Psoas muscle (tissue), 8 donors: ENCODE measurements at places on chromosomes 7 and 10. TPM values are rescaled to one million over a fixed set of nuclear protein-coding genes. Genes with fewer than 3 reads are reported as not detected.

DNA sequence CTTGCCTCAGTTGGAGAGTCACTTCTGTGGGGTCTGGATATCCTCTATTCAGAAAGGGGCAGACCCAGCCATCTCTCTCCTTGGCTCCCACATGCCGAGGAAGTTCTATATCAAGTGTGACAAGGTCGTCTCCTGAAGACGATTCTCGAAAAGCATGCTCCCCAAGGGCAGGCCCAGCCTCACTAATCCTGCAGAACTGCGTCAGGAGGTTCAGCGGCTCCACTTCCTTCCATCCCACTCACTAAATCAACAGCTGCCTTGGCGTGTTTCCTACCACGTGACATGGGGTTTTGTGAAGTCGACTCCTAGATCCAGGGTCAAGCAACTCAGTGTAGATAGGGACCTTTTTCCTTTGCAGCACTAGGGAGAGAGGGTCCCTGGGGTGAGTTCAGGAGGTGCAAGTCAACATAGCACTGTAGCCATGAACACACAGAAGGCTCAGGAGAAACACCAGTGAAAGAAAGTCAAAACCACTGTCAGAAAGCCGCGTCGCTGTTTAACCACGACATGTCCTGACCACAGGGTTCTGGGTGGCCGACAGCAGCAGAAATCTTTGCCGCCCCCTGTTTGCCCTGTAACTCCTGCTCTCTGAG lies 156.4 kb downstream of the PRPF18 start:
- peaks cover 4% of the 10 kb centered on the region for H3K36me3 ChIP-seq
- H3K4me3 ChIP-seq: no peak overlapping the region
- no peak for DNase-seq

The WDR86 gene
- total RNA-seq: 0.29 TPM

DNA sequence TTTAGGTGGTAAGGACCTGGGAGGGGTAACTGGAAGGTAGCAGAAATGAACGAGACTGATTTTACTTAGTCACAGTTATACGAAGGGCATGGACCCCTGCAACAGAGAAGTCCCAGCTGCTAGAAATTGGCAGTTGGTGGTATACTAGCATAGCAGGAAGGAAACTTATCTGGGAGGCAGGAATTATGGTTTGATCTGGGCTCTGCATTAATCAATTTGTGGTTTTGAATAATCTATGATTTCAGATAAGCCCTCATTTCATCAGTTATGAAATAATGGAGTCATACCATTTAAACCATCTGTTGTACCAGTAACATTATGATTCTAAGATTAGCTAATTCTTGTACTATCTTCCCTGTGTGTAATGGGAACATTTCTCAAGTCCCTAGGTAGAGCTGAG lies 54.0 kb upstream of the TMEM229A start:
- H3K27me3 ChIP-seq: no peaks in the 10 kb centered on the region
- H3K4me1 ChIP-seq: no peaks in the 10 kb centered on the region
- H3K4me3 ChIP-seq: no peak overlapping the region
- no peaks in the 10 kb centered on the region for H3K36me3 ChIP-seq
- H3K27ac ChIP-seq: no peak overlapping the region

GRCh38 chr7:126696256-126697038 lies 556.3 kb downstream of the GRM8 start:
- no peaks in the 10 kb centered on the region for H3K4me1 ChIP-seq
- H3K27me3 ChIP-seq: no peaks in the 10 kb centered on the region

GRCh38 chr7:128458956-128459355 lies 3.3 kb downstream of the HILPDA start:
- peaks cover 28% of the 10 kb centered on the region for H3K4me1 ChIP-seq
- H3K4me3 ChIP-seq: no peak overlapping the region
- H3K36me3 ChIP-seq: peaks cover 12% of the 10 kb centered on the region
- no peak for DNase-seq
- no peak overlapping the region for H3K27ac ChIP-seq
- H3K27me3 ChIP-seq: no peaks in the 10 kb centered on the region

DNA sequence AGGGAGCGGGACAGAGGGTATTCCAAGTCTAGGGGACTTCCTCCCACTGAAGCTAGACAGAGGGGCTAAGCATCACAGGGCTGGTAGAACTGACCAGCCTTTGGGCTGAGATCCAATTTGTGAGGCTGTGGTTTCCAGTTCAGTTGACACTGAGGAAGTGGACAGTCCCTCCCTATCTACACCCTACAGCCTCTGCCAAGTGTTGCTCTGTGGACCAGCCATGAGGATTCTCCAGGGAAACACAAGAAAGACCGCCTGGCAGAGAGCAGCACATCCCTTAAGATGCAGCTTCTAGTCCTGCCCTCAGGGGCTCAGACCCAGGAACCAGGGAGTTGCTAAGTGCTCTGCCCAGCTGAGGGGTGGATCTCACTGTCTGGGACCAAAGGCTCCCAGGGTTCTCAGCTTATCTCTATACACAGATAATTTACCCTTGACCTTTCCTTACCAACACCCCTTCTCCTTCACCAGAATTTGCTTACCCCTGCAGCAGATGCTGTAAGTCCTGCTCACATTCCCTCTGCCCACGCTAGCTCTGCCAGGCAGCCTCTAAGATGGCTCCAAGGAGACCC lies 252.0 kb downstream of the SKIDA1 start:
- no peak for DNase-seq
- no peaks in the 10 kb centered on the region for H3K36me3 ChIP-seq
- H3K27me3 ChIP-seq: no peaks in the 10 kb centered on the region
